Endothelial cell (in vitro differentiated cells): ENCODE measurements at places on chromosomes 4 and X.

DNA sequence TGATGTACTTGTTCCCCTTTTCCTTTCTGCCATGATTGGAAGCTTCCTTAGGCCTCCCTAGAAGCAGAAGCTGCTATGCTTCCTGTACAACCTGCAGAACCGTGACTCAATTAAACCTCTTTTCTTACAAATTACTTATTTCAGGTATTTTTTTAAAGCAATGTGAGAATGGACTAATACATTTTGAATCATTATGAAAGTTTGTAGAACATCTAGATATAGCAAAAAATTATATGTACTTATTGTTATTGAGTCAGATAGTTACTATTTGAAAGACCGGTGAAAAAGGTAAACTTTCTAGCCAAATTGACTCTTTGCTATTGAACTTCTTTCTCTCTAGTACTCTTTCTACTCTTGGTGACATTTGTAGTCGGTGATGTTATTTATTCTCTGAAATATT is 777.3 kb upstream of the GALNTL6 start:
- no peak for DNase-seq

GRCh38 chr4:146123231-146123630 is 52.3 kb upstream of the LSM6 start:
- DNase-seq, result no peak

- no peak for DNase-seq
Observed at GRCh38 chrX:39725928-39726619, 371.7 kb downstream of the BCOR start.

DNA sequence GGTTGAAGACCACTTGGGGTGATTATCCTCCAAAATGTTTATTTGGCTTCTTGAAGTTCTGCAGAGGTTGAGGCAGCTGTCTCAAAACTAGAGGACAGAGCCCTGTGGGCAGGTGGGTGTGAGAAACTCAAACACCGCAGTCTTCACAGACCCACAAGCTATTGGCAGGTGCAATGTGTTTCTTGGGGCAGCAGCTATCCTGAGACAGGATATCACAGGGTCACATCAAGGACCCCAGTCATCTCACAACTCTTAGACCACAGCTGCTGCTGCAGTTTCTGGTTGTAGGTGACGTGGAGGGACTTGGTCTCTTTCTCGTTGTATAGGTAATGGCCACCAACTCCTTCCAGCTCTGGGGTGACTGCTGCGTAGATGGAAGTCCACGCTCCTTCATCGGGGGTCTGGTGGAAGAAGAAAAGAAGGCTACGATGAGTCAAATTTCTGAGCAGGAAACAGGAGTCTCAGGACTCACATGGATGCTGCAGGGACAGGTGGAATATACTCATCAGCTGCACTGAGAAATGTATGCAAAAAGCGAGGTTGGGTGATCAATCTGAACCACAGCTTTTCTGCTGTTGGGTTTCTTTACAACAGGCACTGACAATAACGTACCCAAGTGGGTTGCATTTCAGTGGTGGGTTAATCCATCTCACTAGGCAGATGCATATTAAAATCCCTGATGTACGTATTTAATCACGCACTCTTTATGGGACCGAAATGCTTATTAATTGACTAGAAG is 279.8 kb downstream of the DHRSX start:
- DNase-seq, result no peak

DNA sequence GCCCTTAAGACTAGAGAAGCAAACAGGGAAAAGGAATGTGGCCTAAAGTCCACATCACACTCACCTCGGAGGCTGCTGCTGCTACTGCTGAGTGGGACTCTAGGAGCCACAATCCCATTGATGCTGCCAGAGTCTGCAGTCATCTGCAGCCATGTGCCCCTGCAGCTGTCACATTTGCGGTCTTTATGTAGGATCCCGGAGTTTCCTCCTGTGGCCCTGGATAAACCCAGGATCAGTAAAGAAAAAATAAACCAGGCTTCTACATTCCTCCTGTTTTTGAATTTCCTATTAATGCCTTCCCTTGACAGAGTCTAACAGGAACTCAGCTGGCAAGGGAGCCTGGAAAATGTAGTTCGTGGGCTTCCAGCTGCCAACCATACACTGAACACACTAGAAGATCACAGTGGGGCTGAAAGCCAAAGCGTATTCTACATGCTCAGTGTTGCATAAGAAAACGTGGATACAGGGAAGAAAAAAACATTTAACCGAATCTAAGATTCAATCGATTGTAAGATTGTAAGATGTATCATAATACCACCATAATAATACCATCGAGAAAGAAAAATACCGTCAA is 10.3 kb upstream of the PHEX start:
- DNase-seq, result no peak

DNA sequence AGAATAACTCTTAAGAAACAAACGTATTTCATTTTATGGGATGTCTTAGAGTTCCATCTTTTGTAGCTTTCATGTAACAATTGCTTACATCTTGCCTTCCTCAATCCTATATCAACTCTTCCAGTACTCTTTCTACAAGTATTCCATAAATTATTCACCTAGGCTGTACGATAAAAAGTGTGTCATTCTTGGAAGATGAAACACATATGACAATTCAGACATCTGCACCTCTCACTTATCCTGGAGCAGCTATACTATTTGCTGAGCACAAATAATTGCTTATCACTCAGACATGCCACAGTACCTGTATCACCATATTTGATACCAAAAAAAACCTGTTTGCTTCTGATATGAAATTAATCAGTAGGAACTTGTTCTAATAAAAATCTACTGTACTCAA is 1.0 kb downstream of the POF1B start:
- no peak for DNase-seq

DNA sequence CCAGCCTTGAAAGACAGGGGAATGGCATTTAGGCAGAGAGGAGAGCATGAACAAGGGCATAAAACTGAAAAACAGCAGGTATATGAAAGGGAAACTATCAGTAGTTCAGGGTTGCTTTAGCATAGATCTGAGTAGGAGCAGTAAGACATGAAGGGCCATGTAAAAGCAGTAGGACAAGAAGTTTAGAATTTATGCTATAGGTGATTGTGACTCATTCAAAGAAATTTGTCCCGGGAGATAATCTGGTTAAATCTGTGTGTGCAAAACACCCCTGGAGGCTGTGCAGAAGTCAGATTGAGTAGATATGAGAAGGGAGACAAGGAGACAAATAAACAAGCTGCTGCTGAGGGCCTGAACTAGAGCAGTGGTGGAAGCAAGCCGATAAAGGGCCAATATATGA is 109.1 kb upstream of the BMP3 start:
- no peak for DNase-seq

GRCh38 chrX:56798866-56799758 is 70.1 kb downstream of the NBDY start:
- no peak for DNase-seq
